Lower leg skin (tissue), 4 donors: ENCODE measurements at places on chromosomes 5 and 9.

DNA sequence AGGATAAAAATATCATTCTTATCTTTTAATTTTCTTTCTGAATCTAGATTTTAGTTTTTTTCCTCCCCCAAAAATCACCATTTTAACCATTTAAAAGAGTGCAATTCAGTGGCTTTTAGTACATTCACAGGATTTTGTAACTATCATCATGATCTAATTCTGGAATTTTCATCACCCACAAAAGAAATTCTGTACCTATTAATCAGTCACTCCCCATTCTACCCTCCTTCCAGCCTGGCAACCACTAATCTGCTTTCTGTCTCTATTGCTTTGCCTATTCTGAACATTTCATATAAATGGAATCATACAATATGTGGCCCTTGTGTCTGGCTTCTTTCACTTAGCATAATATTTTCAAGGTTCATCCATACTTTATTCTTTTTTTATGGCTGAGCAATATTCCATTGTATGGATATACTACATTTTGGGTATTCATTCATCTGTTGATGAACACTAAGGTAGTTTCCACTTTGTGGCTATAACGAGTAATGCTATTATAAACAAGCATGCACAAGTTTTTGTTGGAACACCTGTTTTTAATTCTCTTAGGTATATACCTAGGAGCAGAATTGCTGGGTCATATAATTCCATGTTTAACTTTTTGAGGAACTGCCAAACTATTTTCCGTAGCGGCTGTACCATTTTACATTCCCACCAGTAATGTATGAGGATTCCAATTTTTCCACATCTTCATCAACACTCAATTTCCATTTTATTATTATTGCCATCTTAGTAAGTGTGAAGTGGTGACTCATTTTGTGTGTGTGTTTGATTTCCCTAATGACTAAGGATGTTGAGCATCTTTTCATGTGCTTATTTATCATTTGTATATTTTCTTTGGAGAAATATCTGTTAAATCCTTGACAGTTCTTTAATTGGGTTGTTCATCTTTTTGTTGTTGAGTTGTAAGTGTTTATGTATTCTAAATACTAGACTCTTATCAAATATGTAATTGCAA is 340.3 kb downstream of the CWC27 start:
- DNase-seq, result no peak

GRCh38 chr9:126506361-126507317 is 107.1 kb upstream of the LMX1B start:
- no peak for DNase-seq

DNA sequence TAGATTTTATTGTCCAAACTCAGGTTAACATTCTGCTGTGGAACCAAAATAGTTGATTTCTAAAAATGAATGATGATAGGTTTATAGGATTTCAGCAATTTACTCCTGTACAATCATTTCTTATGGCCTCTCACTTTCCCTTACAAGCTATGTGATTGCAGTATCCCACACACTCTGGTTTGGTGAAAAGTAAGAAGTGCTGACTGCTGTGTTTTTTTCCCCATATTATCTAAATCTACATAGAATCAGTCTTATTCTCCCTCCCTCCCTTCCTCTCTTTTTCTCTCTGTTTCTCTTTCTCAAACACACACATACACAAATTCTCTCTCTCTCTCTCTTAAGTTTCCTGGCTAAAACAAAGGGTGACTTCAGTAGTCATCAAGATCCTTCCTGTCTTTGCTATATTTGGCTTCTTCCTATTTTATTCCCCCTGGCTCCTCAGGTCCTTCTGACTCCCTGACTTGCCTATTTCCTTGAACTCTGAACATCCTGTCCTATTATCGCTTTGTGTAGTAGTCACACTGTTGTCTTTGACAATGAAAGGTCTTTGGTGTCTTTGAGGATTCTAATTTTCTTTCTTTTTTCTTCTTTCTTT is 55.9 kb upstream of the HAPLN1 start:
- DNase-seq, result no peak

GRCh38 chr9:86079865-86080469 is 19.4 kb downstream of the GOLM1 start:
- DNase-seq, result no peak

GRCh38 chr5:56712895-56713591 is 102.3 kb upstream of the MAP3K1 start:
- DNase-seq, result no peak

GRCh38 chr5:162323466-162323865 is 255.9 kb downstream of the GABRG2 start:
- DNase-seq, result no peak

GRCh38 chr9:107274953-107275422 is 8.1 kb upstream of the RAD23B start:
- DNase-seq, result no peak

DNA sequence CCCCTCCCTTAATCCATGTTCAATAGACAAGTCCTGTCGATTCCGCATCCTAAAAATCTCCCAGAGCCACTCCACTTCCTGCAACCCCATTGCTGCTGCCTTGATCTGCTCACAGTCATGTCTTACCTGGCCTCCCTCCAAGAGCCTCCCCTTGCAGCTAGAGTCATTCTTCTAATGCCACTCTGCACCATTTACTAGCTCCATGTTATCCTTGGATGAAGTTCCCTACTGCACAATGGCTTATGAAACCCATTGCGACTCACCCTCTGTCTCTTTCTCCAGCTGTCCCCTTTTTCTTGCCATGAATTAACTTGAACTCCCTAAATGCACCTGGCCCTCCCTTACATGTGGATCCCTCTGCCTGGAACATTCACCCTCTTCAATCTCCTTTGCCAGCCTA is 39.5 kb downstream of the MEGF10 start:
- DNase-seq, result no peak

DNA sequence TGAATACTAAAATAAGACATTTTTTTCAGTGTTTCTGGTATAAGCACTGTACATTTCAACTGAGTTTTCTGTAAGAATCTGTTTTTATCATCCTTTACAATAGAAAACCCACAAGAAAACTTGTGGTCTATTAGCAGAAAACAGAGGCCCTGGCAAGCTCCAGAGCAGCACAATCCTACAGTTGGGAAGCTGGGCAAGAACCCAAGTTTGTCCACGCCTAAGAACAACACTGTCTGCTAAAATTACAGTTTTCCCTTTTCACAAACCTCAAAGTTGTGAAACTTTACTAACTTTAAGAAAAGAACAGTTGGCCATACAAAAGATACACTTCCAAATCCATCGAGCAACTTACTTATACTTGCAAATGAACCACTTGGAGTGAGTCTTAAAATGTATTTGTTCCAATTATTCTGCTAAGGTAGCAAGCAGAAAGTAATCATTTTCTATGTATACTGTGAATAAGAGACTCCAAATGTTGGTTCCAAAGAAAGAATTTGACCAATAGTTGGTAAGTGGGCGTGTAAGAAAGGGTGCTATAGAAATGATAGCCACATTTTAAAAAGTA is 982.0 kb upstream of the ARRDC3 start:
- no peak for DNase-seq

GRCh38 chr5:173290477-173291131 is 37.6 kb downstream of the STC2 start:
- DNase-seq, result no peak

DNA sequence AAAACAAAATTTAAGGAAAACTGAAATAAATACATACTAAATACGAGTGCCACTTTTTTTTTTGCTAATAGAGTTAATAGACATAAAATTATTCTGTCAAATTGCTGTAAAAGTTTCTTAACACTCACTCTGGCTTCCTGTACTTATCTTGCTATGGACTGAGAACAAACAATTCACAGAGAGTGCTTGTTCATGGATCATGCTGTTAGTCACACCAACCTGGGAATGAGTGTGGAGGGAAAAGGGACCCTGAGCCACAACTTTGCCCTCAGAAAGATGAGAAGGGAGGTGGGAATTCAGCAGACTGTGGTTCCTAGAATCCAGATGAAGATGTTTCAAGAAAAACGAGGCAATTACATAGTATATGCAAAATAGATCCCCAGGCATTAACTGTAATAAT is 246.9 kb downstream of the FBXL7 start:
- no peak for DNase-seq

DNA sequence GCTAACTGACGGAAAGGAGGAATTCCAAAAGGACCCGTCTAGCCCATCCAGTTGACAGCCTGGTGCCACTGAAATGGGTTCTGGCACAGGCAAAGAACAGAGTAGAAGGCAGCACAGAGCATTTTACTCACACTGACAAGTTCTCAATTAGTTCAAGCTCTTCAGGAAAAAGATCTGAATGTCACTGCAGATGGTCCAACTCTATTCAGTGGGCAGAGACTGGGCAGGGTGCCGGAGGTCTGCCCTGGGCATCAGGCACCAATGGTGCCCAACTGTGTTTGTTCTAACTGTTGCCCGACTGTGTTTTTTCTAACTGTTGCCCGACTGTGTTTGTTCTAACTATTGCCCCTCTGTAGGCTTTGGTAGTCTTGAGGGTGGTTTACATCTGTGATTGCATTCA is 151.8 kb downstream of the SLC24A2 start:
- no peak for DNase-seq

GRCh38 chr9:81627481-81627880 is 61.9 kb downstream of the TLE1 start:
- DNase-seq, result no peak

DNA sequence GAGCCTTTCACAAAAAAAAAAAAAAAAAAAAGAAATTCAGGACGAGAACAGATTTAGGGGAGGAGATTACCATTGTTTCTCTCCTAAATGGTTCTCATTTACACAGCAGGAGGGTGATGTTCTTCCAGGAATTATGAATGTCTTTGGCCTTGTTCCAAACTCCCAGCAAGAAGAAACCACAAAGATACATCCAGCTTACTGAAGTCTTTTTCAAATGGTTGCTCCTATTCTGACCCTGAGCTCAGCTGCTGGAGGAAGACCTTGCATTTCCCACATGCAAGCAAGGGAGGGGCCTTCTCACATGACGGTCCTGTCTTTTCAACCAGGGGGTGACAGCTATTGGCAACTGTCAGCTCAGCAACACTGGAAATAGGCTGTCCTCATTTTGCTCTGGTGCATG is 203.0 kb upstream of the VLDLR start:
- no peak for DNase-seq

GRCh38 chr9:107932601-107933000 is 443.0 kb upstream of the KLF4 start:
- no peak for DNase-seq

GRCh38 chr9:128828719-128829452 is 708 bp downstream of the SPOUT1 start:
- no peak for DNase-seq

DNA sequence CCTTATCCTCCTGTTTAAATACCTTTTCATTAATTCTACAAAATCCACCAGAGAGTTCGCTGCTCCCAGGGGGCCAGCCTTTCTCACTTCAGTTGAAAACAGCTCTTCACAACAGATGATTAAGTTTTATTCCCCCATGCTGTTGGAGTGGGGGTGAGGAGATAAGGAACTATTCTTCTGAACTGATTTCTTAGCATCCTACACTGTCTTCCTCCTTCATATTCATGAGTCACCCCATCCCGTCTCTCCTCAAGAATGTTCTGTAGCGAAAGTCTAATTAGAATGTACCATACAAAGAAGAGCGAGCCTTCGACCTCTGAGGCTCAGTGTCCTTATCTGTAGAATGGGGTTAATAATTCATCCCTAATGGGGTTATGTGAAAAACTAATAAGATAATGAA is 138.0 kb downstream of the PIK3R1 start:
- no peak for DNase-seq
